ENCODE measurements at places on chromosomes 11 and 22.

GRCh38 chr11:114178656-114179055 is 117.5 kb upstream of the NNMT start:
- DNase-seq, result no peak

DNA sequence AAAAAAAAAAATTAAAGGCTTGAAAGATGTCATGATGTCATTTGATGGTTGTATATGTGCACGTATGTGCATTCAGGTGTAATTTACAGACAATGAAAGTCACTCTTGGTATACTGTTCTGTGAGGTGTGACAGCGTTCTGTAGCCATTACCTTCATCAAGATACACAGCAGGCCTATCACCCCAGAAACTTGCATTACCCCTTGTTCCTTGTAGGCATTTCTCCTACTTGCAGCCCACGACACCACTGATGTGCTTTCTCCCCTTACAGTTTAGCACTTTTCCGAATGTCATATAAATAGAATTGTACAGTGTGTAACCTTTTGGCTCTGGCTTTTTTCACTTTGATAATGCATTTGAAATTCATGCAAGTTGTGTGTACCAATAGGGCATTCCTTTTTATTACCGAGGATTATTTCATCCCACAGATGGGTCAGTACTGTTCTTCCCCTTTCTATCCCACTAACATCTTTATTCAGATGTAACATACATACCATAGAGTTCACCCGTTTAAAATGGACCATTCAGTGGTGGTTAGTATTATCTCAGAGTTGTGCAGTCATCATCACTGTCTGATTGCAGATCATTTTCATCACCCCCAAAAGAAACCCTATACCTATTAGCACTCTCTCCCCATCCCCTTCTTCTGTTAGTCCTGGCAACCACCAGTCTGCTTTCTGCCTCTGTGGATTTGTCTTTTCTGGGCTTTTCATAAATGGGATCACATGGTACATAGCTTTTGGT is 30.3 kb downstream of the BCR start:
- DNase-seq, result no peak

GRCh38 chr22:40857309-40857855 is 434 bp downstream of the XPNPEP3 start:
- DNase-seq, result no peak

- no peak for DNase-seq
Measured at GRCh38 chr11:47553406-47553743, 443 bp upstream of the CELF1 start.

GRCh38 chr11:33773404-33773986 is 825 bp downstream of the FBXO3 start:
- no peak for DNase-seq

- DNase-seq, result no peak
Measured at GRCh38 chr22:39967103-39967829, 7.1 kb downstream of the TMA7B start.

- DNase-seq, result no peak
Measured at GRCh38 chr11:79362821-79363220, 78.0 kb downstream of the TENM4 start.

DNA sequence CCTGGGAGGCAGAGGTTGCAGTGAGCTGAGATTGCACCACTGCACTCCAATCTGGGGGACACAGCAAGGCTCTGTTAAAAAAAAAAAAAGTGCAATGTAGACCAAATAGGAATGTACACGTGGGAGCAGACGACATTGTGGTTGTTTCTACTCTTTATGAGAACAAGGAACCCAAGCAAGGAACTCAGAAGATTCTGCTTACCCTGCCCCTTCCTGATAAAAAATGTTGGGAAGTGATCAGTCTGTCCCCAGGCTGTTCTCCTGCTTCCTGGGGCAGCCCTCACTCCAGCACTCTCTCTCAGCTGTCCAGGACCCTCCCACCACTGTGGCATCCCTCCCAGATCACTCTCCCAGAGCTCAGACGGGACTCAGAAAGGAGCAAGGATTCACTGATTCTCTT is 31.8 kb downstream of the SLCO2B1 start:
- no peak for DNase-seq

GRCh38 chr22:35178446-35178845 is 78.8 kb upstream of the HMGXB4 start:
- no peak for DNase-seq

DNA sequence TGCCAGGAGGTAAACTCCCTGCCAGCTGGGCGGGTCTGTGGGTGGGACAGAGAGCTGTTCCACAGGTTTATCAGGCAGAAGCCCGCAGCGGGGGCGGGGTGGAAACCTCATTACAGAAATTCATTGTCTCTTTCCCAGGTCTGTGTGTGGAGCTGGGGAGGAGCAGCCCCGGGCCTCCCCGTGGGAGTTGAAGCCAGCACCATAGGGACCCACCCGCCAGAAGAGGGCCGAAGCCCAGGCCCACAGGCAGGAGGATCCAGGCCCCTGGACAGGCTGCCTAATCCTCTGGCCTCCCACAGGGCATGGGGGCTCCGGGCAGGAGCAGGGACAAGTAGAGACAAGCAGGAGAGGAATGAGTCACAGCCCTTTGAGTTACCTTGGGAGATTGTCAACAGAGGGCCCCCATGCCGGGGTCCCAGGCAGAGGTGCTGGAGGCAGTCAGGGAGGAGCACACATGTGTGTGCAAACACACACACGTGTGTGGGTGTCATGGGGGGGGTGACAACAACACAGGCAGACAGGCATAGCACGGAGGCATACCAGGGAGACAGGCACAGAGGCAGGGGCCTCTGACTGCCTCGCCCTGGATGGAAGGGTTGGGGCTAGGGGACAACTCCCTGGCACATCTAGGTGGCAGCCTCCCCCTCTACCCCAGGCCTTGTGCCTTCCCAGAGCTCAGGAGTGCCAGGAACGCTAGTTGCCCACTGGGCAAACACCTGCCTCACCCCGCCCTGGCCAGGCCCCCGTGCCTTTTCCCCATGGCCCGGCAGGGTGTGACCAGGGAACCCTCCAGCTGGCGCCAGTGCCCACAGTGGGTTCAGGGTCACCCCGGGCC is 1.4 kb downstream of the CDC42BPG start:
- DNase-seq, result no peak

- no peak for DNase-seq
Measured at GRCh38 chr11:31997955-31998354, 92.9 kb upstream of the RCN1 start.

- DNase-seq, result no peak
Measured at GRCh38 chr11:58640386-58641023, 18.0 kb downstream of the CNTF start.

- no peak for DNase-seq
Measured at GRCh38 chr22:48834404-48834803, 993.3 kb downstream of the BRD1 start.

GRCh38 chr11:28757725-28758515 is 649.7 kb downstream of the METTL15 start:
- DNase-seq, result no peak

DNA sequence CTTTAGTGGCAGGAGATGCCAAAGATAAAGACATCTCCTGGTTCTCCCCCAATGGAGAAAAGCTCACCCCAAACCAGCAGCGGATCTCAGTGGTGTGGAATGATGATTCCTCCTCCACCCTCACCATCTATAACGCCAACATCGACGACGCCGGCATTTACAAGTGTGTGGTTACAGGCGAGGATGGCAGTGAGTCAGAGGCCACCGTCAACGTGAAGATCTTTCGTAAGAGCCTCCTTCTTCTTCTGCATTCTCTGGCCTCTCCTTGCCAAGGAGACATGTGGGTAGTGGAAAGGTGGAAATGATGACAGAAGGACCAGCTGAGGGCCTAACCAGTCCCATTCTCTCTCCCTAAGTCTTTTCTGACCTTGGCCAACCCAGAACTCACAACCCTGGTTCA is 110.1 kb upstream of the TTC12 start:
- DNase-seq, result no peak

GRCh38 chr22:42724062-42724461 is 3.4 kb upstream of the A4GALT start:
- no peak for DNase-seq

DNA sequence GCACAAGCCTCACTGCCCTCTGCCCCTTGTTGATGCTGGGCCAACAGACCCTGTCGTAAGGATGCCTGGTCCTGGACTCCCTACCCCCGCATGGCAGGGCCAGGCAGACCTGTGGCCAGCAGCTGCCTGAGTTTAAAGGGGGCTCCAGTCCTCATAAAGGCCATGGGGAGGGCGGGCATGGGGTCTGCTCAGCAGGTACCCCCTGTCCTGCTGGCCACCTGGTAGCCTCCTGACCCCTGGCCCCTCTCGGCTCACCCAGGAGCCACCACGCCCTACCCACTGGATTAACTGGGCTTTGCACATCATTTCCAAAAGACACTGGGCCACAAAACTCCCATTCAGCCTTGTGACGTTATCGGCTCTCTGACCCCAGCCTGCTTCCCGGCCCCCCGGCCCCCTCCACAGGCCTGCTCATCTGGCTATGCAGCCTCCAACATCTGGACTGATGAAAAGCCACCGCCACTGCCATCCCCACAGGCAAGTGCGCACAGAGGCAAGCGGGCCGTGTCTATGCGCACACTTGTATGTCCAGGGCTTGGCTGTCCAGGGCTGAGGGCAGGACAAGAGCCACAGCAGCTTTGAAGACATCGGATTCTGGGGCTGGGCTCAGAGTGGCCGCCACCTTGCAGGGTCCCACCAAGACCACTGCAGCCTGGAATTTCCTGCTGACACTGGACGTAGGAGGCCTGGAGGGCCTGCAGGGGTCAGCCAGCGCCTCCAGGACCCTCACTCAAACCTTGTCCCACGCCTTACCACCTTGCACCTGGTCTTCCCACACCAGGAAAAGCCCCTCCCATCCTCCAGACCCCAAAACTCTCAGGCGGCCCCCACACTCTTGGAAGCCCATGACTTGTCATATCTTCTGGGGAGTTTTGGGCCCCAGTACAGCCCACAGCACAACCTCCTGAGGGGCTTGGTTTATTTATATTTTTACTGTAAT is 48.7 kb downstream of the IGF2 start:
- no peak for DNase-seq

DNA sequence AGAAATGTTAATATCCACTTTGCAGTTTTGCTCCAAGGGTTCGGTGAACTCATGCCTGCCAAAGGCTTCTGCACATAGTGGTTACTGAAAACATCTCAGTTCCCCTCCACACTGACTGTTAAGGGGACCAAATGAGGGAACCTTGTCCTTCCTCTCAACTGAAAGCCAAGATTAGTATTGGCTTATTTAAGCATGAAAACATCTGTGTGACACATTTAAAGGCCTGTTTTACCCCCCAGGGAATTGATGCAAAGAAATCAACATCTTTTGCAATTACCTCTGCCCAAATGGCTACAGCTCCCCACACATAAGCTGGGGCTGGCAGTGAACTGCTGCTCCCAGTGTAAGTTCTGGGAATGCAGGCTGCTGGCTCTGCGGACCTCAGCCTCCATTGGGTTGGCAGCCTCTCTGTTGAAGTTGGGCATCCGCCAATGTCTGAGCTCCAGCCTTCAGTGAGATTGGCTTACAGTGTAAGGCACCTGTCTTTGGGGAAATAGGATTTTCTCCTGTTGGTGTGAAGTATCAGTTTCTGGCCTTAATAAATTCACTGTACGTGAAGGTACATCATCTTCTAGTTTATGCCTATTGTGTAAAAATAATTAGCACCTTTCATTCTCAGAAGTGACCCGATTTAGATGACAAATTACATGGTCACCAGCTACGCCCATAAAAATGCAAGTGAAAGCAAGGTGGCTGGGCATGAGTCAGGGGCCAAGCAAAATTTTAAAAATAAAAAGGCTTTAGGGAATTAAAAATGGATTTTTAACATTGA is 213.4 kb upstream of the SYN3 start:
- peak; percentile 3 for DNase-seq

DNA sequence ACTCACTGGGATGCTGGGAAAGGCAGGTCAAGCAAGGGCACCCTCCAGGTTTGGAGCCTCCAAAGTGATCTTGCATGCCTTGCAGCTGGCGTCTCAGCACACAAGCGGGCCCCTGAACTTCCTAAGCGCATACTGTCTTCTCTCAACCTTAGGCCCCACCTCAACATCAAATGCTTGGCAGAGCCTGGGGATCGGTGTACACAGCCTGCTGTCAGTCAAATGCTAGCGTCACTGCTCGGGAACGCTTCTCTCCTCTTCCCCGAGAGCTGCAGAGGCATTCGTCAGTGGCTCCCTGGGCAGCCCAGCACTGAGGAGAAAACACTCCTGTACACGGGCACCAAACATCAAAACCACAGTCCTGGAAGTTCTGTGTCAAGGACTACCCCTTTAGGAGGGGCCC is 124.9 kb downstream of the C11orf58 start:
- DNase-seq, result no peak

DNA sequence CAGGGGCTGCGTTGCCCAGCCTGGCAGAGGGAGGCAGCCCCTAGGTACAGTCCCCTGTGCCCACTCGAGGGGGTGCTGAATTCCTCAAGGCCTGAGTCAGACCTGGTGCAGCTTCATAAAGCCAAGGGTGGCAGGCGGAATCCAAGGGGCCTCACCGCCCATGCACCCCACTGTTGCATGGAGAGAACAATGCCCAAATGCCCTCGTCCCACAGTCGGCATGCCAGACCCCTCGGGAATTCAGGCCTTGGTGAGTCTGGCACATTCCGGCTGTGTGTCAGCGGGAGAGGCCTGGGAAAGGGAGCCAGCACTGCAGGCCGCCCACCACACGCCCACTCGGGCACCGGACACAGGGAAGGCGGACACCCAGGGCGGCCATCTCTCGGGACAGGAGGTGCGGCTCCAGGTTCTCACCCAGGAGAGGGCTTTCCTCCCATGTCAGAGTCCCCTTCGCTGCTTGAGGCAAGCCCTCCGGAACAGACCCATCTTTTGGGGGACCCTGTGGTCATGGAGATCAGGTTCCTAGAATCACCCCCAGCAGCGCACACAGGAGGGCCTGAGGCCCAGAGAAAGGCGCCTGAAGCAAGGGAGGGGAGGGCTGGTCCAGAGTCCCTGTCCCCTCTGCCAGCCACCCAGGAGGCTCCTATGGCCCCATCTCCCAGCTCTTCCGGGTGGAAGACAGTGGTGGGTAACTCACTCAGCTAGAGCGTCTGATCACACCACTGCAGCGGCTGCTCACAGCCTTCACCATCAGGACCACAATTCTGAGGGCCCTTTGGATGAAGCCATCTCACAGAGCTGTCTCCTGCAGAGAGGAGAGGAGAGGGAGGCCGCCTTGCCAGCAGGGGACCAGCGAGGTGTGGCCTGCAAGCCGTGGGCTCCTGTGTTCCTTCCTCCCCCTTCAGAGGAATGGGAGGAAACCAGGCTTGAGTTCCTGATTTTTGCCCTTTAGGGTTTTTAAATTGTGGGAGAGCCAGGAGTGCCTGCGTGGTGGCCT is 31.6 kb upstream of the KCNQ1OT1 start:
- no peak for DNase-seq

- DNase-seq, result no peak
Measured at GRCh38 chr11:92245700-92246271, 21.2 kb downstream of the FAT3 start.
